Fibroblast of mammary gland (primary cell): ENCODE measurements at places on chromosomes 3 and 15.

DNA sequence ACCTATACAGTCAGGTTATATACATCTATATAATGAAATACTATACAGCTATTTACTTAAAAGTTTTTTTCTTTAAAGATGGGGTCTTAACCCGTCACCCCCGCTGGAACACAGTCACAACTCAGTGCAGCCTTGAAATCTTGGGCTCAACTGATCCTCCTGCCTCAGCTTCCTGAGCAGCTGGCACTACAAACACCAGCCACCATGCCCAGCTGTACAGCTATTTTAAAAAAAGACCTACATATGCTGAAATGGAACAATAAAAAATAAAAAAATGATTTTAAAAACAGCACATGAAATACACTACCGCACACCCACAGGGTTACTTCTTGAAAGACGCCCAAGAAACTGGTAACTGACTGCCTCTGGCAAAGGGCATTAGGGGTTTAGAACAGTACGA, 3.8 kb downstream of the NCBP2 start:
- no peak for DNase-seq

- DNase-seq = no peak
Observed at GRCh38 chr15:90178468-90179435, 22.4 kb upstream of the SEMA4B start.

- peak; percentile 53 for DNase-seq
Observed at GRCh38 chr3:170732660-170733245, 137.2 kb downstream of the RPL22L1 start.

GRCh38 chr15:70101459-70102113, 3.9 kb upstream of the TLE3 start:
- DNase-seq = peak; percentile 96
